ENCODE measurements at places on chromosomes 7 and 10.

DNA sequence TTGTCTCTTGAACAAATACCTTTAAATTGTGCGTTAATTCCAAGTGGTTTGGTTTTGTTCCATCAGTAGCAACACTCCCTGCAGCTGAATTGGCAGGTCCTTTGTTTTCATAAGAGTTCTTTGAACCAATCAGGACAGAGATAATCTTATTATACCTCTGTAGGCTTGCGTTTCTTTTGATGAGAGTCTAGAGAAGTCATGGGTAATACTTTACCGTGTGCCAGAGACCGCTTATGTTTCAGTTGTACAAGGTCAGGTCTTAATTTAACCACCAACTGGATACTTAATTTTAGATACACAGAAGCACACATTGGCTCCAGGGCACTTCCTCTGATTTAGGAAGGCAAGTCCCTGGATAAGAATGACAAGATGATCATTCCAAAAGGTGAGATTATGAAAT, at the start of gene ASB15:
Gene ASB15, plus strand, starts transcription at position 292 of the 400 bp plus-strand sequence. CDS start 12,682 bp downstream, outside the sequence.
- no peak for DNase-seq

DNA sequence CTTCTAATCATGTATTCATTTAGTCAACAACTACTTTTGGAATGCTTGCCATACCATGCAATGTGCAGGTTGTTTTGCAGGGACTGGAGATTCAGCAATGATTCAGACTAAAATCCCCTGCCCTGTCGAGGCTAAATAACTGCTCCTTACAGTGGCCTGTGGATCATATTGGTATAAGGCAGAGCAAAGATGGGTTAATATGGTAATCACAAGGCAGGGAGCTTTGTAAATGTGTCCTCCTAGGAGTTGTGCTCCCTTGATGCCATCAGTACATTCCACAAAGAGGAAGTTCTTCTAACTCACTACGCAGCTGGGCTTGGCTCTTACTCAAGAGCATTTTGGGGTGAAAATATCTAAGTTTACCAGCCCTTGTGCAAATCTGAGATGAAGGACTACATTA, 614 bp upstream of the IFIT2 start:
- no peak for DNase-seq

DNA sequence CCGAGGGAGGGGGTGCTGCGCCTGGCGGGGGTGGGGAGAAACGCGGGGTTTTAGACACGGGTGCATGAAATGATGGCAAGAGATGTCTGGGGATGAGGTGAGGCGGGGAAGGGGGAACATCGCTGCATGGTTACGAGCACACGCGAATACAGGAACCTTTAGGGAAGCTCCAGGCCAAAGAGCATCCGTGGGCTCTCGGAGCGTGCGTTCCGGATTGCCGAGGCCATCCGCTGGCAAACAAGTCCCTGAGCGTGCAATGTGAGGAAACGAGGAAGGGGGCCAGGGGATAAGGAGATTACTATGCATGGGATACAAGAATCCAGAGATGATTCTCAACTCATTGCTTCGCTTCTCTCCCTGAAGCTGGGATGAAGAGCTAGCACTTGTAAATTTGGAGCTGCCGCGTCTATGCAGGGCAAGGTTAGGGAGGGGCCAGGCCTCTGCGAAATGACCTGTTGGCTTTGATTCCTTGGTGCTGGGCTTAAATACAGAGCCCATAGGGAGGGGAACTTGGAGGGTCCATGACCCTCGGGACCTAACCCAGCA, 520 bp upstream of the WNT2 start:
- no peak for DNase-seq

DNA sequence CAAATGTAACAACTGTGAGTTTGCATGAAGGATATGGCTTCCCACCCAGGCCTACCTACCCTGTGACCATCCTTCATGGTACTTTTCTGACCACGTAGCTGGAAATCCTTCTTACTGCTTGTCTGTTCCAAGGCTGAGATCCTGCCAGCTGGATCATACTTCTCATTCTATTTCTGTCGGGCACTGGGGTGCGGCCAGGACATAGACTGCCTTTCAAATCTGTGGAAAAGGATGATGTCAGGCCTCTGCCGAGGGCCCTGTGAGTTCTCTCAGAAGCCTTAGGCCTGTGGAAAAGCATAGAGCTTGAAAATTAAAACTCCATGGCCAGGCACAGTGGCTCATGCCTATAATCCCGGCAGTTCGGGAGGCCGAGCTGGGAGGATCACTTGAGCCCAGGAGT, 10.0 kb downstream of the VWC2 start:
- DNase-seq, result no peak

- DNase-seq, result no peak
Observed at GRCh38 chr10:111231779-111232178, 154.9 kb downstream of the ADRA2A start.

GRCh38 chr7:70242826-70243225, 644.6 kb downstream of the AUTS2 start:
- DNase-seq, result no peak

- DNase-seq, result no peak
Observed at GRCh38 chr10:78357141-78358063, 323.7 kb downstream of the RPS24 start.

DNA sequence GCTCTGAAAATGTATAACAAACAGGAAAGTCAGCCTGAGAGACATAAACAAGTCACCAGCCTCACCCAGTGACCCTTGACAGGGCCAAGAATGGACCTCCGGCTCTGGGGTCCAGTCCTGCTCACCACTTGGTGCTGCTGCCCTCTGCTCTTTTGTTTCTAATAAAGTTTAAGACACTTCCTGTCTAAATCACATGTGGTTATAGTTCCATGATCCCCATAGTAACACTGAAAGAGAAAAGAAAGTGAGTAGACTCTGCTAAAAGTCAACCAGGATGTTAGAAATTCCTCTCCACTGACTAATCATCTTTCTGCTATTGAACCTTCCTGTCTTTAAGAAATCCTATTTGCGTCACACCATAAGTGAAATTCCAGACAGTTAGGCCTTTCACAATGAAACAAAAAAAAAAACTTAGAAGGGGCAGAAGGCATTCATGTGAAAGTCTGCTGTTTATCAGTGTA, 179.2 kb upstream of the BET1 start:
- DNase-seq, result peak; percentile 99

DNA sequence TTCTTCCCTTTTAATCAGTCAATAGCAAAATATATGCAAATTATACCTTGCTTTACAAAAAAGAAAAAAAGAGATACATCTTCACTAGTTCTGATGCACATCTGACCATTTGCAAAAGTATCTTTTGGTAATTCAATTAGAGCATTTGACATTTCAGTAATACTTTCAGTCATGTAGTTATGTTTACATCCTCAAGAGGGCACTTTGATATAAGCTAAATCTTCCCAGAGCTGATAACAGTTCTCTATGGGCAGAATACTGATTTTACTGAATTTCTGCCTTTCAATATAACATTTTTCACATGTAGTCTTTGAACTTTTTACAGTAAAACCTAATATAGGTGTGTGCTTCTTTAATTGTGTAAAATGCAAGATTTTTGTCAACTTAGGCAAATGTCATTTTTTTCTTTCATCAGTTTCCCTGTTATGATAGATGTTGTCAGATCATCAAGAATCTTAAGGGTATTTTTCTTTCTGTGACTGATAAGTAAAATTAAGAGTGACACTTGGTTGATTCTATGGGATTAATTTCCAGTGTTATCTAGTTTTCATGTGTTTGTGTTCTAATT, 703.5 kb upstream of the SEMA3D start:
- peak; percentile 2 for DNase-seq

GRCh38 chr10:132480356-132480755, 57.2 kb upstream of the INPP5A start:
- DNase-seq, result no peak

DNA sequence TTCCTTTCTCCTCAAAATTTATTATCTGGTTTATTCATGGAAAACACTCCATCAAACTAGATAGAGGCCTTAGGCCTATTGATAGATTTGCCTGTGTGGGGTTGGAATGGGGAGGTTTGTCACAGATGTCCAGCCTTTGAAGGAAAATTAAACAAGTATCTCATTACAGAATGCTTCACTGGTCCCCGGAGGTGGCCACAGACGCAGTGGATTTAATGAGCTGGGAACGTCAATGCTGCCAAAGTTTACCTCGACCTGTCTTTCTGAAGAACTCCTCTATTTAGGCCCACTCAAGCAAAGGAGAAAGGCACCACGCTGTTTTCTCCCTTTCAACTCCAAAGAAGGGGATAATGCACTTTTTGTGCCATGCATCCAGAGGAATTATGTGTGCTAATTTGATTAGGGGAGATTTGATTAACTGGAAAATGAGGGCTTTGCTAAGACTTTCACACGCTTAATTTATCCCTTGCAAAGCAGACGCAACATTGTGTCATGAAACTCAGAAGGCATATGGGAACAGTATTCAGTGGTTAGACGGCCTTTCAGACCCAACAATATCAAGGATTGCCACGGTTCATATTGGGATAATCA, 558.8 kb upstream of the GALNT17 start:
- no peak for DNase-seq

DNA sequence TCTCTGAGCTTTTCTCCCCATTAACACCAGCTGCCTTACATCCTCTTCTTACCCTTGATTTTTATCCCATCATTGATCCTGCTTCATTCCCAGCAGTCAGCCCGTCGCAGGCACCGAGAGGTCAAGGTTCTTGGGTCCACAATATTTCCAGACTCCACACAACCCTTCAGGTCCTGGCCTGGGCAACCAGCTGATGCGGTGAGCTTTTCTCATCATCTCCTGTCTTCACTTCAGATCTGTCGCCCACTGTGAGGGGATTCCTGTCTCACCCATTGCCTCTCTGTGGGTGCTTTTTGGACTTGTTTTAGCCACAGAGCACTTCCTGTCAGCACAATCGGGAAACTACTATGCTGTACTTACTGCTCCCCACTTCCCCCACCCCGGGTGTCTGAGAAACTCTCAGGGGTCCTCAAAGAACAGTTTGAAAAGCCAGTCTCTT, 8.4 kb upstream of the PVRIG start:
- DNase-seq, result no peak

- no peak for DNase-seq
Observed at GRCh38 chr7:110891197-110891596, 199.7 kb upstream of the LRRN3 start.

DNA sequence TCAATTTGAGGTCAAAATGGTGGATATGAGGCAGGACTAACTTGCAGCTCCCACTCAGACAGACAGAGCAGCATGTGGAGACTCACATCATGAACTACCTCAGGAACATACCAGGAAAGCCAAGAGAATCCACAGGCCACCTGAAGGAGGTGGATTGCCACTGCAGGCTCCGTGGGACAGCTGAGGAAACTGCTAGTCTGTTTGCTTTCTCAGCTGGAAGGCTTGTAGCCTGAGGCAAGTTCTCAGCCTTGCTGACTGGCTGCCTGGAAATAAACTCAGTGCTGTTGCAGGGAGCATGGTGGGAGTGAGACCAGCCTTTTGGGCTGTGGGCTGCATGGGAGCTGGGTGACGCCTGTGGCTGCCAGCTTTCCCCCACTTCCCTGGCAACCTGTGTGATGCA, 202.9 kb downstream of the ZNF248 start:
- DNase-seq, result no peak

DNA sequence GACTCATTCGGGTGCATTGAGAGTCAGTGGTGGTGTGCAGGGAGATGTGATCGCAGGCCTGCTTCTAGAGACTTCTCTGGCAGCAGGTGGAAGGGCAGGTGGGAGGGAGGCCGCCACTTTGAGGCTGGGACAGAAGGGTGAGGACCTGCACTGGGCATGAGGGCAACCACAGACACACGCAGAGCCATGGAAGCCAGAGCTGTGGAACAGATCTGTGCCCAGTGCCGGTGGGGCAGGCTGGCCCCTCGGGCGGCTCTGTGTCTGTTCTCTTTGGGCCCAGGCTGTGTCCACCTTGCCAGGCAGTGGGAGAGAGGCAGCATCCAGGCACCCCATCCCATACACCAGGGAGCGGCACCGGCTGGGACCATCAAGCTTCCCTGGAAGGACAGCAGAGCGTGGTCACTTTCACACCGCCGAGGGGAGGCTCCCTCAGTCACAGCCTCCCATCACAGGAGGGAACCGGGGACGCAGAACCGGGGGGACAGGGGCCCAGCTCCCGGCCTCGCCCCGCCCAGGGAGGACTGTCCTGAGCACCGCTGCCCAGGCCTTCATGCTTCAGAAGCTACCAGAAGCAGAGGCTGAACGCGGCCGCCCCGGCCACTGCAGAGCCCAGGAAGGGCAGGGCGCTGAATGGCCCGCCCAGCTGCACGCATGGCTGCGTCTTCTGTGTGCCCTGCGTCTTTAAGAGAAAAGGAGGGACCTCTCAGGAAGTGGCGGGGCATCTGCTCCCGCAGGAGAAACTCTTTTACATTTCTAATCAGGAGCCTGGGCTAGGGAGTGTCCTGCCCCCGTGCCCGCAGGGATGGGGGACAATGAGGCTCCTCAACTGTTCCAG, 32.1 kb downstream of the EN2 start:
- no peak for DNase-seq

DNA sequence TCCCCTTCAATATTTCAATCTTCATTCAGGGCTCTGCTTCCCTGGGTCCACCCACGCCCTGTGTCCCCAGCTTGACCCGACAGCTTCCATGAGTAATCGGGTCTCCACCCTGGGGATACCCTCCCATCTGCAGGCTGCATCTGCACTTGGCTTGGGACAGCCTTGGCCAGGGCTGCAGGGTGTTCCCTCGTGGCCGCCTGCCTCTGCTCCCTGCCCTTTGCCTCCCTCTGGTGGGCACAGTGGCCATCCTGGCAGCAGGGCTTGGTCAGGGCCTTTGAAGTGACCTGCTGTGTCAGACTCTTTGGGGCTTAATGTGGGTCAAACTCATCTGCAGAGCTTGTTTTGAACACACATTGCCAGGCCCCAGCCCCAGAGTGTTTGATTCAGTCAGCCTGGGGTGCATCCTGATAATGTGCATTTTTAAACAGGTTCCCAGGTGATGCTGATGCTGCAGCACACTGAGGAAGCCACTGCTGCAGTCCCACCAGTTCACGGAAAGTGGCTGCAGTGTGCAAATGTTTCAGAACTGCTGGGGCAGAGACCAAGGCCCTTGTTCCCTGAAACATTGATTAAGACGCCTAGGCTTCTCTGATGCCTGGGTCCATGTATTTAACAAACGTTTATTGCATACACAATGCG, 80.7 kb upstream of the SEC61G start:
- no peak for DNase-seq

DNA sequence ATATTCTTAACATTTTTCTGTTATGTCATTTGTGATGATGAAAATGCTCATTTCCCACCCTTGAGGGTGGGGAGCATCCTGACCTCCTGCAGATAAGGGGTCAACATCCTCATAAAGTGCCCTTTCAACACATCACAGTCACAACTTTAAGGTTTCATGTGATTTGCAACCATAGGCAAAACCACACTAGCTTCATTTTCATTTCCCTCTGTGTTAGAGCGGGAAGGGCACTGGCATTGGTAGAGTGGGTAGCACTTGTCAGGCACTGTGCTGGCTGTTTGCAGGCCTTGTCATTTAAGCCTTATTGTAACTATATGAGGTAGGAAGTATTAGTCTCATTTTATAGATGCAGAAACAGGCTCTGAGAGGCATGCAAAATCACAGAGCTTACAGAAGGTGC, 39.8 kb downstream of the PSMC2 start:
- DNase-seq, result no peak

GRCh38 chr10:125144693-125145623, 15.4 kb downstream of the CTBP2 start:
- no peak for DNase-seq

- DNase-seq, result no peak
Observed at GRCh38 chr10:27995311-27995710, 3.6 kb downstream of the ODAD2 start.

- DNase-seq, result no peak
Observed at GRCh38 chr7:104089612-104090011, 100.2 kb upstream of the RELN start.

- no peak for DNase-seq
Observed at GRCh38 chr10:120145107-120145506, 252.6 kb downstream of the SEC23IP start.

- no peak for DNase-seq
Observed at GRCh38 chr10:28922127-28922526, 244.8 kb downstream of the BAMBI start.

Data from kidney epithelial cell (primary cell).